ENCODE measurements at places on chromosomes 6 and 20.

DNA sequence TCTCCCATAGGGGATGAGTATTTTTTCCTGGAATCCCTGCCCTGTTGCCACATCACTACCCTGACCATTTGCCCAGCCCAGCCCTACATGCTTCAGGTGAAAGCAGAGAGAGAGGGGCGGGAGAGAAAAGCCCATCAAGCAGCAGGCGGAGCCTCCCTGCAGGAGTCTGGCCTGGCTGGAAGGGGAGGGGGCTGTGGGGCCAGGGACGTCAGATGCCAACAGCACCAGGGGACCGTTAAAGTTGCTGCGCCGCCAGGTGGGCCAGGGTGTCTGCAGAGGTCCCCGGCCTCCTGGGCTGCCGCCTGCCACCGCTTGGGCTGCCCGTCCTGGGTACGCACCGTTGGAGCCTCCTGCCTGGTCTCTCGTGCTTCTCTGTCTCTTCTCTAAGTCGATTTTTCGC lies 757 bp upstream of the R3HDML start:
- no peak for DNase-seq

- no peak for DNase-seq
Observed at GRCh38 chr20:62274332-62274950, 28.4 kb upstream of the ADRM1 start.

- DNase-seq: peak; percentile 15
Observed at GRCh38 chr20:3218307-3218988, 9.2 kb downstream of the ITPA start.

- no peak for DNase-seq
Observed at GRCh38 chr20:20205141-20205861, 153.0 kb downstream of the CFAP61 start.

DNA sequence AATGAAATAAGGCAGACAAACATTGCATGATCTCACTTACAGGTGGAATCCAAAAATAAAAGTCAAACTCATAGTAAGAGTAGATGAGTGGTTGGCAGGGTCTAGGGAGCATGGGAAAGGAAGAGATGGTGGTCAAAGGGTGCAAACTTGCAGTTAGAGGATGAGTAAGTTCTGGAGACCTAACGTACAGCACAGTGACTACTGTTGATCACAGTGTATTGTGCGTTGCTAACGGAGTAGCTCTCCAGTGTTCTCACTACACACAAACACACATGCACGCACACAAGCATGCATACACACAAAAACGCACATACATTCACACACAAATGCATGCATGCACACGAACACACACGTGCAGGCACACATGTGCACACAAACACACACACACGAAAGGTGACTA lies 54.9 kb downstream of the LY86 start:
- no peak for DNase-seq

DNA sequence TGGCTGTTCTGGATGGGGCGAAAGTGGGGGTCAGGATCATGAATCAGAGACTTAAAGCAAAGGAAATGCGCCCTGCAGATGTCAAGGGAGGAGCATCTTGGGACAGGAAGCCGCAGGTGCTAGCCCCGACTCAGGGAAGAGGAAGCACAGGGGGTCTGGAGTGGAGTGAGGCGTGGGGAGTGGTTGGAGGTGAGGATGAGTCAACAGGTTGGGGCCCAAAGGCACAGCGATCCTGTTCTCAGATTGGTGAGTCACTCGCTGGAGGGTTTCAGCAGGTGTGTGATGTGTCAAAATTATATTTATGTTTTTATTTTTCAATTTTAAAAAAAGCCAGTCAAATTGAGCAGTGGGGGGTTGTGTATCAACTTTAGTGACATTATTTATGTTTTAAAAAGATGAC lies 19.0 kb downstream of the PACSIN1 start:
- DNase-seq: no peak

GRCh38 chr6:93300661-93301060 lies 118.7 kb downstream of the EPHA7 start:
- no peak for DNase-seq

- no peak for DNase-seq
Observed at GRCh38 chr6:51570168-51570921, 517.1 kb downstream of the PKHD1 start.

DNA sequence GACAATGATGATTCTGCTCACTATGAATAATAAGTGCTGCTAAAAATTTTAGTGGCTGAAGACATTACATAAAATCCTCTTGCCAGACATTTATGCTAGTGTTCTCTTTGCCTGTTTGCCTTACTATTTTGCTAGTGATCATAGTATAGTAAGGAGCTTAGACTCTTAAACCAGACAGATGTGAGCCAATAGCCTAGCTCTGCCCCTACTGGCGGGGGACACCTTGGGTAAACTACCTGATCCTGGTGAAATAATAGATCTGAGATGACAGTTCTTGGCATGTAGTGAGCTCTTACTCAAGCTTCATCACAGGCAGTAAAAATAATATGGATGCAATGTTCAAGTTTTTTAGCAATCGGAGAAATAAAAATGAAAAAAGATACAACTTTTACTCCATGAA lies 18.8 kb downstream of the ENPP3 start:
- no peak for DNase-seq

GRCh38 chr20:17651760-17652388 lies 30.2 kb downstream of the RRBP1 start:
- no peak for DNase-seq

- no peak for DNase-seq
Observed at GRCh38 chr20:51884561-51884960, 82.2 kb upstream of the SALL4 start.

DNA sequence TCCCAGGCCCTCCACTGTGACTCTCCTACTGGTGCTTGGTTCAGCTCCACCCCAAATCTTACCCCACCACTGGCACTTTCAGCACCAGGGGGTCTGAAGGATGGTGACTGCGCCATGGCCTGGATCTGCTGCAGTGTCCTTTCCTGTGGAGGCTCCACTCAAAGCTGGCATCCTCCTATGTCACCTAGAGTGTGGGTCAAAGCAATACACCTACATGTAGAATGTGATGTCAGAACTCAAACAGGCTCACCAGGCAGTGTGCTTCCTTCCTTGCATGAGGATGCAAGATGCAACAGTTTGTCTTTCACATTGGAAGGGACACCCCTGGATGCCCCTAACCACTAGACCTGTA lies 32.8 kb upstream of the MICB start:
- no peak for DNase-seq

Measured in substantia nigra (tissue), 51 donors.